Stimulated activated CD4-positive, alpha-beta T cell treated with anti-CD3 and anti-CD28 coated beads, Interleukin-1b, Interleukin-23, amount 100 ng/mL, for 1 hour (primary cell): ENCODE measurements at places on chromosomes 1 and 21.

DNA sequence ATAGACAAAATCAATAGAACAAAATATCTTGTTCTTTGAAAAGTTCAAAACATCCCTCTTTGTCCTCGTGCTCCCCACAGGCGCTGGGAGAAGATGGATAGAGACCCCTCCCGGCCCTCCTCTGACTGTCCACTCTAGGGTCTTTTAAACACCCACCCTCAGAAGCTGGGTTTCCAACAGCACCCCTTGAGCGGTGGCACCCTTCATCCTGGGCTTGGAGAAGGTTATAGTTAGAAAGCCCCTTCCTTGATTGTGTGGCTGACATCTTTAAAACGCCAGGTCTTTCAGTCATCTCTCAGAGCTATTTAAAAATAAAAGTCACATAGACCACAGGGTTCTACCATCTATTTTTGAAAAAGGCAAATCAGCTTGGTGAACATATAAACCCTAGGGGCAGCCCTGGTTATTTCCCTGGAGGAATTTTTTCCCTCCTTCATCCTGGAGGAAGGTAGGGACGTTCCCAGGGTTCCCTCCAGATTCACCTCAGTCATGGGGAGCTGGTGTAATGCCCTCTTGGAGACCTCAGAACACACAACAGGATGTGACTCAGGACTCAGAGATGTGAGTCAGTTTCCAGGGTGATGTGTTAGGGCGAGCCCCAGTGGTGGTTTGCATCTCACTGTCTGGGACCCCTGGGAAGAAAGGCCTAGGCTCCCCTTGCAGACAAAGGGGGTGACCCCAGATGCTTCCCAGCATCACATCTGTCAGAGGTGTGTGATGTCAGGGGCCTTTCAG lies 138.5 kb downstream of the CLIC6 start:
- peak; percentile 26 for DNase-seq

GRCh38 chr1:99490031-99490430 lies 155.9 kb upstream of the PALMD start:
- DNase-seq, result no peak

- no peak for DNase-seq
These were observed 89.1 kb downstream of the RWDD3 start for GRCh38 chr1:95323123-95323522.

DNA sequence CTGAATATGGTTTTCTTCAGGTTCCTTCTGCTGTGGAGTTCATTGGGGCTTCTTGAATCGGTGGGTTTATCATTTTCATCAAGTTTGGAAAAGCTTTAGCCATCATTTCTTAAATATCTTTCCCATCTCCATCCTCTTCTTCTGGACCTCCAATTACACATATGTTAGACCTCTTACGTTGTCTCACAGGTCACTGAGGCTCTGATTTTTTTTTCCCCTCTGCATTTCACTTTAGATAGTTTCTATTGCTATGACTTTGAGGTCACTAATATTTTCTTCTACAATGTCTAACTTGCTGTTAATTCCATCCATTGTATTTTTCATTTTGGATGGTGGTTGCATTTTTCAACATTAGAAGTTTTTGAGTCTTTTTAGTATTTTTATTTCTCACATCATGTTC lies 47.3 kb upstream of the CASZ1 start:
- DNase-seq, result no peak

DNA sequence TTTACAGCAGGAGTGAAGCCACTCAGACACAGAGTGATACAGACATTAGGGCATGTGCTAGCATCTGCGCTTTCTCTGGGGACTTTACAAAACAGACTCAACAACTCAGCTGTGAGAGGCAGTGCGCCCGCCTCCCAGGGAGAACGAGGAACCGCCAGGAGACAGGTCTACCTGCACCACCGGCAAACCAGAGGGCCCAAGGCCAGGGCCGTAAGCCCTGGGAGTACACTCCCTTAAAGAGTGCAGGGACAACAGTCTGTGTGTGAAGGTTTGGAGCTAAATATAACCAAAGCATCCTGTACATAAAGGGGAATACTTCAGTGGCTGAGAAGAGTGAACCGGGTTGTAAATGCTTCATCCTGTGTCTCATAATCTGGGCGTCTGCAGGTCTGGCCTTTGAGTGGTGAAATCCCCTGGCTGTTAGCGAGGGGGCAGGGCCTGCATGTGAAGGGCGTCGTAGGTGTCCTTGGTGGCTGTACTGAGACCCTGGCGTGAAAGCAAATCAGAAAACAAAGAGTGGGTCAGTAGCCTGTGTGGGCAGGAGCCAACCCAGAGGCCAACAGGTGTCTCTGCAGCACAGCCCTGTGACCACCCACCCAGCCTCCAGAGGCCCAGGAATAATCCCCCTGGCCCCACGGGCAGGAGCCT lies 86.9 kb downstream of the CD247 start:
- no peak for DNase-seq
